ENCODE measurements at places on chromosomes 3 and 15.

- no peak for DNase-seq
Measured at GRCh38 chr15:66565741-66566144, at the start of gene LCTL. TSS of gene LCTL (minus strand) at chr15:66565998. CDS start at chr15:66565365, 633 bp downstream.

DNA sequence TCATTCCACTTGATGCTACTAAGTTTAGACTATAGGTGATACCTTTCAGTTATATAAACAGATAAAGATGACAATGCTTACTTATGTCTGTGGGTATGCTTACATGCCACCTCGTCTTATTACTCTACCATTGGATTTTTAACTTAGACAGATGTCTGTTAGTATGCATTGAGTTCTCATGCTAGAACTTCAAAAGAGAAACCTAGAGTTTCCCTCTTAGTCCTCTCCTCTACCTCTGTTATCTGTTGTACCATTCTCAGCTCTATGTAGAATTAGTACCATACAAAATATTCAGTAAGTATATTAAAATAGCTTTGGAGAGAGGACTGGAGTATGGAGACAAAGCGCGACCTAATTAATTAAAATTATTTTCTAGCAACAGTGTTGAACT lies 111.3 kb downstream of the BBX start:
- no peak for DNase-seq

DNA sequence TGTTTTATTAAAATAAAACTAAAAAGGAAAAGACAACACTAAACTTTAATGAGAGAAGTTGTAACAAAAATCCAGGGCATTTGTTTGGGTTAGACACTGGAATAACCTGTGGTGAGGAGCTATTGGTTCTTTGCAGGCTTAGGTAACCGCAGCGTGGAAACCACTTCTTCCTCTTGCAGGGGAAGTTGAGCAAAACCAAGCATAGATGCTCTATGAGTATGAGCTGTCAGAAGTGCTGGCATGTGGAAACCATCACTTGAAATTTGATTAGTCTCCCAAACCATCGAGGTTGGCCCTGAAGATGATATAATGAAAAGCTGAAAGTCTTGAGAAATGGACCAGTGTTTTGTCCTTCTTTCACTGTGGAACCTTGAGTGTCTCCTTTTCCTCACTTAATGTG lies 127.1 kb upstream of the RBMS3 start:
- DNase-seq = no peak

DNA sequence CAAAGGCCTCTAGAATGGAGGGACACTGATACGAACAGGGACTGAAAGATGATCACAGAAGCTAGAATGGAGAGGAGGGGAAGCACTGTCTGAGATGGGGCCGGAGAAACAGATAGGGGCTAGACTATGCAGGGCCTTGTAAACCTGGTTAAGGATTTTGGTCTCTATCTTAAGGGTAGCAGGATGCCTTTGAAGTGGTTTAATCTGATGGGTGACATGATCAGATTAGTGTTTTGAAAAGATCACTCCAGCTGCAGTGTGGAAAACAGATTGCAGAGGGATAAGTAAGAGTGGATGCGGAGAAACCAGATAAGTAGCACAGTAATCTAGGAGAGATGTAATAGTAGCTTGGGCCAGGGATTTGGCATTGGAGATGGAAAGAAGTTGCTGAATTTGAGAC lies 108.1 kb downstream of the RSRC1 start:
- DNase-seq = no peak

DNA sequence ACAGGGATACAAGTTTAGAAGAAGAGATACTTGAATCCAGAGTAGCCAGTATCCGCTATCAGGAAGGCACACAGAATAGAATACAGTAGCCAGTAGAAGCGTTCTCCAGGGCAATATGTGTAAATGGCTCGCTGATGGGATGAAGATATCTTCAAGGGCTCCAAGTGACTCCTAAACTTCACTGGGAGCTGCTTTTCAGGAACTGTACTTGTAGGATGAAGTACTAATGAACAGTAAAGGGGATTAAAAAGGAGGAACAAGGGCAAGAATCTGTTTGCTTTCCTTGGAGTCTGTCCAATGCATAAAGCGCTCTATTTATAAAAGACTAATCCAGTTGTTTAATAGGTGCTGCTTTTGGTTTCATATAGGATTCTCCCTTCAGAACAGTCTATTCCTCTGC lies 78.4 kb downstream of the THRB start:
- no peak for DNase-seq

DNA sequence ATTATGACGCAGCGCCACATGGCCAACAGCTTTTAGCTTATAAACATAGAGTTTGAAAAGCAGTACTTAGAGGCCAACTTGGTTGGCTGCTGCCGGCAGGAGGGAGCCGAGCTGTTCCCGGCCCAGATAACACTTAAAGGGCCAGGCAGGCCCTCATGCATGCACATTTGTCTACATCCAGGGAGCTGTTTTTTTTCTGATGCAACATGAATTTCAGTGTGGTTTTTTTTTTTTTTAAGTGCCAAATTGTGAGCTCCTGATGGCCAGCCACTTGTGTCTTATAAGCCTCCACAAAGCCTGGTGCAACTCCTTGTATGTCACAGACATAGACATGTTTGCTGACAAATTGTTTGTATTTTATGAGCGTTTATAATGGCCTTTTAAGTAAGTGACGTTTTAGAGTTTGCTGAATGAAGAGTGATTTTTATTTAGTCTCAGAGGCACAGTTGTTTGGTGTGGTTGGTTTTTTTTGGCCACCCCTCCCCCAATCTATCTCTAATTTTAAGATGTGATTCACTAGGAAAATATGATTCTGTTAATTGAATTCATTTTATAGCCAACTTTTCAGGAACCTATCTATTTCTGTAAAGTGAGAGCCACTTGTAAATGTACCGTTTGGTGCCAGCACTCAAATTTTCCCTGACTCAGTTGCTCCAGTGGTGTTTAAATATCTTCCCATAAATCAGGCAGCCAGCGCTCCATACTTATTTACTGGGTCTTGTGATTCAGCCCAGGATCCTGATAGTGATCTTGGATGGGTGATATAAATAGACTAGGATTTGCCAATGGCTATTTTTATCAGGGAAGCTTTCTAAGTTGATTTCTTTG lies 134.3 kb downstream of the VGLL4 start:
- no peak for DNase-seq

- no peak for DNase-seq
Measured at GRCh38 chr3:87179642-87180041, 47.5 kb upstream of the CHMP2B start.

GRCh38 chr3:49273825-49274532 lies 3.1 kb downstream of the C3orf62 start:
- no peak for DNase-seq

- DNase-seq = no peak
Measured at GRCh38 chr3:71581457-71582035, 2.0 kb downstream of the FOXP1 start.

- DNase-seq = no peak
Measured at GRCh38 chr3:11444404-11444803, 172.2 kb downstream of the ATG7 start.

DNA sequence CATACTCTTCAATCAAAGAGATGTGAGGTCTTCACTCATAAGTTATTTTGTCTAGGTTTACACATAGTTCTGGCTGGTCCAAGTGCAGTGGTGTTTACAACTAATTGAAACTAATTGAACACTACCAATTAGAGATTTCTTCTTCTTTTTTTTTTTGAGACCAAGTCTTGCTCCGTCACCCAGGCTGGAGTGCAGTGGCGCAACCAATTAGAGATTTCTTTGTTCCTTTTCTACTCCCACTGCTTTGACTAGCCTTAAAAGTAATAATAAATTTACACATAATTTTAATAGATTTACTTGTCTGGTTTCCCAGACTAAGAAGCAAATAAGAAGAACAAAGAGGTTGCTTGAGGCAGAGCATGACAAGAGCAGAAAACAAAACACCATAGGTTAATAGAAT lies 6.7 kb upstream of the DENND6A start:
- no peak for DNase-seq

- no peak for DNase-seq
Measured at GRCh38 chr3:66317750-66318376, 97.1 kb downstream of the SLC25A26 start.

- DNase-seq = no peak
Measured at GRCh38 chr15:80904998-80905397, 84.6 kb downstream of the MESD start.

GRCh38 chr3:119362010-119362409 lies 67.8 kb downstream of the ARHGAP31 start:
- DNase-seq = no peak

- no peak for DNase-seq
Measured at GRCh38 chr3:182637350-182638110, 155.8 kb upstream of the ATP11B start.

DNA sequence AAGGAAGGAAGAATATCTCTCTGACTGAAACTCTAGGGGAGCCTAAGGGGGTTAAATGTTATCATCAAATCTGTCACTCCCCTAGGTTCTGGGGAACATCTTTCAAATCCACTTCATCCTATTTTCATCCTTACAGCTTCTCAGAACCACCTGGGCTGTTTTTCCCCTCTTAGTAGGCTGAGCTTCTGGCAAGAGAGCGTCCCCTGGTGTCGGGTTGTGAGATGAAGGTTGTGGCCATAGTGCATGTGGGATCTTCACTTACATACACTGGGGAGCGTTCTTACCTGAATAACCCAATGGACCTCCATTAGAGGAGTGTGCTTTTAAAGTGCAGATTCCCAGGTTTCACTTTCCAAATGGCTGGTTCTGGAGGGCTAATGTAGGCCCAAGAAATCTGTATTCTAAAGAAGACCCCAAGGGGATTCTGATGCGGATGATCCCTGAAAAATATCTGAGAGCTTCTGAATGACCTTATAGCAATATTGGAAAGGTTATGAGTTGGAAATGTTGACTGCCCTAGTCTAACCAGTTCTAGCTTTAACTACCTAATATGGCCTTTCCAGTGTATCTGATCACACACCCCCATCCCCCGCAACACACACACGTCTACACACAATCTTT lies 663.7 kb downstream of the AGBL1 start:
- DNase-seq = peak; percentile 26

DNA sequence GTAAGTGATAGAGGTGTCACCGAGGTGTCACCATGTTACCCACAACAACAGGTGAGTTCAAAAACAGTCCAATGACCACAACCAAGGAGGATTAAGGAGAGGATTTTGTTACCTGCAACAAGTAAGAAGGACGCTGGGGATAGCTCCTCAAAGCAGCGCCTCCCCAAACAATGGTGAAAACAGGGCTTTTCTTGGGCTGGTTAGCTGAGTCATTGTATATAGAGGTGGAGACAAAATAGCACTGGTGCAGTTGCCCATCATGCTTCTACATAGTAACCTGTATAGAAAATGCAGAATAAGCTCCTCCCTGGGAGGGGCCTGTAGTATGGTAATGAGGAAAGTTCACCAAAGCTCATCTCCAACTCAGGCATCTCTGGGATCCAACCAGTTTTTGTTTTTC lies 116.9 kb upstream of the EIF1B start:
- DNase-seq = no peak

- DNase-seq = no peak
Measured at GRCh38 chr3:98977520-98977919, 76.0 kb upstream of the DCBLD2 start.

DNA sequence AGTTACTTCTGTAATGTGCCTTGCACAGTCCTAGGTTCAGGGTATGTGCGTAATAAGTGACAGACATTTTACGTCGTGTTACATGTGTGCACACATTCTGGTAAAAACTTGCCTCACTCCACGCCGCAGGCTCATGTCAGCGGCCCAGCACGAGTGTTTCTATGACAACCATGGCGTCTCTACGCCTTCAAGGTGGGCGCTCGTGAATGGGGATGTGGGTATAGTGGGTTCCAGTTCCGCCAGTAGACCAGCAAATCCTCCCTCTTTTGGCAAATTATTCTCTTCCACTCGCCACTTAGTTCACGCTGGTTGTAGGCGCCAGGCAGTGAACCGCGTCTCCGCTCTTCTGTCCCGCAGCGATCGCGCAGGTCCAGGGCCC lies 40.3 kb downstream of the CHST14 start:
- DNase-seq = no peak

GRCh38 chr3:169430707-169431404 lies 232.7 kb downstream of the MECOM start:
- peak; percentile 56 for DNase-seq

GRCh38 chr15:80418892-80419537 lies 14.8 kb downstream of the ARNT2 start:
- no peak for DNase-seq

DNA sequence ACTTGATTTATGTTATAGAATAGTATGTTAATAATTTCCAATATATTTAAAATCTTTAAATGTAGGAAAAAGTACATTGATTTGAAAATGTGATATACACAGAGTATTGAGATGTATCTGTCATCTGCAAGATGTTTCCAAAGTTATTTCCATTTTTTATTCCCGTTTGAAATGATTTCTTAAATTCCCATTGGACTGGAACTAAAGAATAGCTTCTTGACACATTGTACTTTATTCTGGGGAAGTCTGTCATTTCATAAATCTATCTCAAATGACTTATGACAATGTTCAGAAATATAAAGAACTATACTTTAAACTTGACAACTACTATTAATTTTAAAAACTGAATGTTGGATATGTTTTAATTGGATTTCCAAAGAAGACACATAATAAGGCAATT lies 489.6 kb downstream of the ROBO2 start:
- no peak for DNase-seq

DNA sequence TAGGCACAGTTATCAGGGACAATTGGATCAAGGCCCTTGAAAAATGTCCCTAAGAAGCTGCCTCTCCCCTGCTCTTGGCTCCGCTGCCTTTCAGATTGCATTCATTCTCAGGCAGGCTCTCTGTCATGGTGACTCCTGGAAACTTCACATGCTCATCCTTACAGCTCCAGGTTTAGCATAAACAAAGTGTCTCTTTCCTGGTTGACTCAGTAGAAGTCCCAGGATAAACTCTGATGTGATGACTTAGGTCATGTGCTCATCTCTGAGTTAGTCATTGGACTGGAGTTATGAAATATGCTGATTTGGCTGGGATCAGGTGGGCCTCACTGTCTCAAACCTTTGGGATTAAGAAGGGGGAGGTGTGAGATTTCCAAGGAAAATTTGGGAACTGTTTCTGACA lies 243.8 kb downstream of the ZNF621 start:
- peak; percentile 43 for DNase-seq

DNA sequence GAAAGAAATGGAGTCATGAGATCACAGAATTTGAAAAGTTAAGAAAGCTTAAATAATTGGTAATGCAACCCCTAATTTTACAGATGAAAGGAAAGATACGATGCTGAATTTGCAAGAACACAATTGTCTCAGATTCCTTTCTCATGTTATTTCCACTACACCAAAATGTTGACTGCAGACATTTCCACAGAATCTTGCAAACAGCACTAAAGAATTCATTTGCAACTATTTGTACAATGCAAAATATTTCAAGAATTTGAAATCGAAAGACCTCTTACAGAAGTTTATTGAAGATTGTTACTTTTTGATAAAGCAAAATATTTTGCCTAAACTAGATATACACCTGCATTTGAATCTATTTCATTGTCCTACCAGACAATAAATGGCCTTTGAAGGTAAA lies 194.1 kb upstream of the KCNMB2 start:
- no peak for DNase-seq

- no peak for DNase-seq
Measured at GRCh38 chr15:30919877-30920550, 16.3 kb downstream of the FAN1 start.

- no peak for DNase-seq
Measured at GRCh38 chr3:33957176-33957575, 158.7 kb downstream of the PDCD6IP start.

- DNase-seq = no peak
Measured at GRCh38 chr3:107800710-107801109, 277.9 kb downstream of the BBX start.

- DNase-seq = no peak
Measured at GRCh38 chr3:106826791-106827311, 550.4 kb upstream of the CCDC54 start.
